HEK293T (cell line): ENCODE measurements at places on chromosomes 6 and 20.
A peak's percentile ranks its signal among the peaks of the same experiment; 100 is the strongest.

DNA sequence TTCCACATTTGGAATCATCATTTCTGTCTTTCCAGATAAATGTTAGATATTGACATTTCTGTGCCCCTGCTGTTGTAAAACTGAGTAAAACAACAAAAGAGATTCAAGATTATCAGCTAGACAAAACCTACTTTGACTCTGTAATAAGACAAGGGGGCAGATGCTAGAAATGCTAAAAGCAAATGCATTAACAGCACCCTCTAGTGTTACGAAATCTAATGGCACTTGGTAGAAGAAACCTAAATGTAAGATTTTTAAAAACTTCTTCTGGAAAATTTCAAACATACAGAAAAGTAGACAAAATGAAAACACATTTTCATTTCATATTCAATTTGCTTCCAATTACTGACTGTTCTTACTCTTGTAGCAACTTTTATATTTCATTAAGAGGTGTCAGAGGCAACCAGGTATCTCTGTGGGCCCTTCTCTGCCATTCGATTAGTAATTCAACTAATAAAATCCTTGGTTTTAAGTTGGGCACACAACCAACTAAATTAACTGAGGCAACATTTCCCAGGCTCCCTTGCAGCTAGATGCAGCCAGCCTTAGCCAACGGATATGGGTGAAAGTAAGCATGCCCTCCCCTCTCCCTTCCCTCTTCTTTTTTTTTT is 45.0 kb downstream of the SLC23A2 start:
- DNase-seq: no peak

DNA sequence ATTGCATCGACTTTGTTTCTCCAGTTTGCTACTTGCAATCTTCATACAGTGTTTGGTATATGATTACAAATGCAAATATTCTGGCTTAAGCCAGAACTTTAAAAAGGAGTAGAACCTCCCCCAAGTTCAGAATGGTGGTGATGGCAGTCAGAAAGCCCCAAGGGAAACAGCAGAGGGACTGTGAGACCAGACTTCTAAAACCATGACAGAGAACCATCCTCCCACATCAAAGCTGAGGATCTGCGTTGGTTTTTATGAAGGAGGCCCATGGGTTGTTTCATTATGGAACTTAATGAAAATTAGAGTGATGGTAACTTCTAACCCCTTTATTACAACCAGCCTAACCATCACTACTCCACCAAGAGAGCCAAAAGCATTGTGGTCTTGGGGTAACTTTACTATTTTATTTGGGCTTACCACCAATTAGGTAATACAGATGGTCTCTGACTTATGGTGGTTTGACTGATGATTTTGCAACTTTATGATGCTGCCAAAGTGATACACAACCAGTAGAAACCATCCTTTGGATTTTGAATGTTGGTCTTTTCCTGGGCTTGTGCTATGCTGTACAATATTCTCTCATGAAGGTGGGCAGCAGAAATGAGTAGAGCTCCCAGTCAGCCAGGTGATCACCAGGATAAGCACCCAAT is 10.9 kb upstream of the MRS2 start:
- no peak for DNase-seq

GRCh38 chr6:144284478-144284782 is 705 bp upstream of the UTRN start:
- no peak for DNase-seq

DNA sequence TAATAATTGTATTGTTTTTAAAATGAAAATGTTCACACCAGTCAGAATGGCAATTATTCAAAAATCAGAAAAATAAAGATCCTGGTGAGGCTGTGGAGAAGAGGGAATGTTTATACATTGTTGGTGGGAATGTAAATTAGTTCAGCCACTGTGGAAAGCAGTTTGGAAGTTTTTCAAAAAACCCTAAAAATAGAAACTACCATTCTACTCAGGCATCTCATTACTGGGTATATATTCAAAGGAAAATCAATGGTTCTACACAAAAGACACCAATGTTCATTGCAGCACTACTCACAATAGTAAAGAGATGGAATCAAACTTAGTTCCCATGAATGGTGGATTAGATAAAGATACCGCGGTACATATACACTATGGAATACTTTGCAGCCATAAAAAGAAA is 461.5 kb upstream of the ADGRB3 start:
- no peak for DNase-seq

DNA sequence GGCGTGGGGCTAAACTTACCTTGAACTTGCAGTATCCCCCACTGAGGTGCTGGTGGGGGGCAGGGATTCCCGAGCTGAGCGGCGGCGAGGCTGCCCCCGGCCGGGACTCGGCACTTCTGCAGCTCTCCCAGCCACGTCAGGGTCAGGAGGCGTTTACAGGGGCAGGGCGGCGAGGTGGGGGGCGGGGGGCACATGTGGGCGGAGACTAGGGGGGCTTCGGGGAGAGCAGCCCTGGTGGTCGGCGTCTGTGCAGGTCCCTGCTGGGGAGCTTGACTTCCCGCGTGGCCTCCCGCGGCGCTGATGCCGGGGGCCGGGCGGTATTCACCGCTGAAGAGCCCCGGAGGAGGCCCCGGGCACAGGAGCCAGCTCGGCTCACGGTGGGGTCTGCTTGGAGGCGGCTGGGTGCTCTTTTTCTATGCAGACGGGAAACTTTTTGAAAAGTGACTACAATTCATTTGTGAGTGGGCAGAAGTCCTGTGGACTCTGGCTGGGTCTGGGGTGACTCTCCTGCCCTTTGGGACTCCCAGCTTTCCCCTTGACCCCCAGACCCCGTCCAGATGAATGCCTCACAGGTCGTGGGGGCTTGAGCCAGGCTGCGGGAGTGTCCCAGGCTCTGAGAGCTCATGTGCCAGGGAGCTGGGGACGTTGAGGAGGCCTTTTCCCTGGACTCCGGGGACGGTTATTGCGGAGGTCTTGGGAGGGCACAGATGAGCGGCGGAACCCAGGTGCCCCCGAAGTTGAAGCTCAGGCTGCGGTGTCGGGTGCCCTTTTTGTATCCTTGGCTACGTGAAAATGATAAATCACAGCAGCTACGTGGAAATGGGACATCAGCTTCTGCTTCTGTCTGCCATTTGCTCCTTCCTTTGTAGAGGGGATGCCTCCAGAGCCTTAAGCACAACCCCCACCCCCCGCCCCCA is 75.9 kb upstream of the GATA5 start:
- DNase-seq: peak; percentile 27

DNA sequence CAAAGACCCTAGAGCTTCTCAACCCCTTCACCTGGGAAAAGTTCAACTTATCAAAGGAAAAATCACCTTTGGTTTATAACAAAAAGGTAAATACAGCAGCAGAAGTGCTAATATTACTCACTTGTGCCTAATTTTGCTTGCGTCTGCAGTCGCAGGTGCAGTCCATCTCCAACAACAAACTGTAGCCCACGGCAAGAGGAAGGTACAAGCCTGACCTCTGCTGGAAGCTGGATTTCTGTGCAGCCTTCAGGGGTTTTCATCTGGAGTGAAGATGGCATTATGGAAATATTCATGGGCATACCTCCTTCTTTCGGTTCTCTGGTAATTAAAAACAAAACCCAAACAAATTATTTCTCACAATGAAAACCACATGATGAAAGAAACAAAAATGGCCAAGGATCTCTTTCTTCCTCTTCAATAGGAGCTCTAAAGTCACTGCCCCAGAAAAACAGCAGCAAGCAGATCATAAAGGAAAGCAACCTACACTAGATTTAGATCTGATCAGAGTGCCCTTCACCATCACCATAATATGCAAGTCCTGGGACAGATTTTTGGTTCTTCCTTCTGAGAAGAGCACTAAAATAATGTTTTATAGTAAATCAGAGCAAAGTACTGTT is 7.8 kb downstream of the UBE3D start:
- DNase-seq: peak; percentile 46

DNA sequence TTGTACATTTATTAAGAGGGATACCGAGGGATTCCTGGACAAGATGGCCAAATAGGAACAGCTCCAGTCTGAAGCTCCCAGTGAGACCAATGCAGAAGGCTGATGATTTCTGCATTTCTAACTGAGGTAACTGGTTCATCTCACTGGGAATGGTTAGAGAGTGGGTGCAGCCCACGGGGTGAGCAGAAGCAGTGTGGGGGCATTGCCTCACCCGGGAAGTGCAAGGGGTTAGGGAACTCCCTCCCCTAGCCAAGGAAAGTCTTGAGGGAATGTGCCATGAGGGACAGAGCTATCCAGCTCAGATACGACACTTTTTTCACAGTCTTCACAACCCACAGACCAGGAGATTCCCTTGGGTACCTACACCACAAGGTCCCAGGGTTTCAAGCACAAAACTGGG is 10.7 kb upstream of the TAAR2 start:
- DNase-seq: no peak

DNA sequence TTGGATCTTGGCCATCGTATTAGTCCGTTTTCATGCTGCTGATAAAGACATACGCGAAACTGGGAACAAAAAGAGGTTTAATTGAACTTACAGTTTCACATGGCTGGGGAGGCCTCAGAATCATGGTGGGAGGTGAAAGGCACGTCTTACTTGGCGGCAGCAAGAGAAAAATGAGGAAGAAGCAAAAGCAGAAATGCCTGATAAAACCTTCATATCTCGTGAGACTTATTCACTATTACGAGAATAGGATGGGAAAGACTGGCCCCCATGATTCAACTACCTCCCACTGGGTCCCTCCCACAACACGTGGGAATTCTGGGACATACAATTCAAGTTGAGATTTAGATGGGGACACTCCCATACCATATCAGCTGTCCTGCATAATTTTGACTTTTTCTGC is 20.1 kb upstream of the REPS1 start:
- no peak for DNase-seq

GRCh38 chr6:112017169-112017568 is 36.7 kb upstream of the CCN6 start:
- DNase-seq: no peak

DNA sequence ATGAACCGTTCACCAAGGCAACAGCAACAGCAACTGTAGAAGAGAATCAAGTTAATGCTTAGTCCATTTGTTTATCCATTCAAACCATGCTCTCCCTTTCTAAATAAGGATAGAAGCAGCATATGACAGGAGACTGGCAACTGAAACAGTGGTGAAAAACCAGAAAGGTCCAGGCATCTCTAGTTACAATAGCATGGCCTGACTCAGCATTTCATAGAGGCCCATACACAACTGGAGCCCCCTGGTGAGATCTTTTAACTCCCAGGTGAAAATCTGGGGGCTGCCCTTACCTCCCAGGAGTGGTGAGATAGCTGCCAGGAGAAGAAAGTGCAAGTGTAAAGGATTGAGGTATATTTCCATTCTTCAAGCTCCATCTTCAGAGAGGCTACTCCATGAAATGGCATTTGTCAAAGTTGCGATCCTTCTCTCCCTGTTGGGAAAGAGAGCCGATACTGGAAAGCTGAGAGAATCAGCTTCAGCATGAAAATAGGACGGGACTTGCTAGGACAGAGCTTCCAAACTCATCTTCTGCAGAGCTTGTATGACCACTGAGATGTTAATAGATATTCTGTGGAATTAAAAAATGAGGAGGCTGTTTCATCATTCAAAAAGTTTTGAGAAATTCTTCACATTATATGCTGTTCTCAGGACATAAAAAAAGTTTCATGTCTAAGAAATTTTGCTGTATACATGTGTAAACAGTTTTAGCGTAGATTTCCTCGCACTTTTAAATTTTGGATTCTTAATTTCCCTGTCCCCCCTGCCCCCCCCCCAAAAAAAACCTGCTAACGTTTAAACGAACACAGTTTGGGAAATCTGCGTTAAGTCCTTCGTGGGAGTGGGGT is 10.9 kb upstream of the SLC2A12 start:
- peak; percentile 31 for DNase-seq

GRCh38 chr6:25973923-25974555 is 11.4 kb downstream of the TRIM38 start:
- DNase-seq: no peak

DNA sequence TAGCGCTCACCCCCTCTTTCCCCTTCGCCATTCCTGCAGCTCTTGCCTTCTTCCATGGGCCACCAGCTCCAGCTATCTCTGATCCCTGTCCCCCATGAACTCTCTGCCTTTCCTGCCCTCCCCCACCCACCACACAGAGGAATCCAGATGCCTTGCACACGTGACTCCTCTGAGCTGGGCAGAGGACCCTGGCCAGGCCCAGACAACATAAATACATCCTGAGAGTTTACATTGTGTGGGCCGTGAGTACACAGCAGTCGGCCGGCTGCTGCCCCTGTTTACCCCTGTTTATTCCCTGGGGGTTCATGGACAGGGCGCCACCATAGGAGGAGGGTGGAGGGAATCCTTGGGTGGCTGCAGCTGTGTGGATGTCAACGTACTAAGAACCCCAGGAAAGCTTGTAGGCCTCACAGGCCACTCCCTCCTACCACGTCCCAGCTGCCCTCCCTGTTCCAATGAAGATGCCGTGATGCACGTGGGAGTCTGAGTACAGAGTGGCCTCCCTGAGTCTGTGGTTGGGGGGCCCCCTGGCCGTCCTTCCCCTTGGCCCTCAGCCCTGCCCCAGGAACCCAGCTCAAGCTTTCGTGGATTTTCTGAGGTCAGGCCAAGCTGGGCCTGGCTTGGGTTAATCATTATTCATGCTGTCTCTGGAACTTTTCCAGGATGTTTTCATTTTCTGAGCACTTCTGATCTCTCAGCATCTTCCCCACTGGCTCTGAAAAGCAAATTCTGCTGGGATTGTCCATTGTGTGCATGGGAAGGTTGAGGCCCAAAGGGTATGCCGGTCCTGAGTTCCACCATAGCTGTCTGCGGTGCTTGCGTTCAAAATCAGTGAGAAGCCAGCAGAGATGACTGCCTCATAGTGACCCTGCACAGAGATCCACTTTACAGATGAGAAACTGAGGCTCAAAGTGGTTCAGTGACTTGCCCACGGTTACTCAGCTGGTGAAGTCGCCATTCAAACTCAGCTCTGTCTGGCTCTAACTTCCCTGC is 136.3 kb downstream of the MRPL14 start:
- no peak for DNase-seq

- DNase-seq: no peak
Observed at GRCh38 chr20:63032026-63032800, 25.4 kb upstream of the BHLHE23 start.

GRCh38 chr6:30044630-30045029 is 16.4 kb upstream of the POLR1H start:
- no peak for DNase-seq

- no peak for DNase-seq
Observed at GRCh38 chr6:54291146-54291545, 17.1 kb upstream of the TINAG start.

- no peak for DNase-seq
Observed at GRCh38 chr6:21281366-21281765, 312.2 kb upstream of the SOX4 start.

- DNase-seq: no peak
Observed at GRCh38 chr20:60465993-60466686, 507.9 kb downstream of the CDH26 start.
